ENCODE measurements at places on chromosomes 11 and 22. TPM values are rescaled to one million over a fixed set of nuclear protein-coding genes. Genes with fewer than 3 reads are reported as not detected.

GRCh38 chr11:73968356-73968966, 14.2 kb downstream of the UCP2 start:
- H3K36me3 ChIP-seq, result no peaks in the 10 kb centered on the region
- no peaks in the 10 kb centered on the region for H3K27me3 ChIP-seq
- peak overlapping the region; percentile 51 for H3K27ac ChIP-seq
- H3K4me3 ChIP-seq, result no peak overlapping the region

DNA sequence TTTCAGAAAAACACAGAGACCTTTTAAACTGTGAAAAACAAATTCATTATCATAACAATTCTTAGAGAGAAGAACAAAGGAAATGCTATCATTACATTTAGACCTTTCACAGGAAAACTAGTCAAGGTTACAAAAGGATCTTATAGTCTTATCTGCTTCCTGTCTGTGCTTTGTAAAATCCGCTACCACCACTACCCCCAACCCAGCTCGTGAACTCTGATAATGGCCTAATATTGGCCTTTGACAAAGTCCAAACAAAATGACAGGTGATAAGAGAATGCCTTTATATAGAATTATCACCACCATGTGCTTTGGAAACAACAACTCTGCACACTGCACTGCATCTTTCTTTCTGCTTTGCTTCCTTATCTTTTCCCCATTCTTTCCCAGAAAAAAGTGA, 272.5 kb downstream of the SBF2 start:
- H3K36me3 ChIP-seq, result no peaks in the 10 kb centered on the region
- H3K27ac ChIP-seq, result no peak overlapping the region
- peaks cover 8% of the 10 kb centered on the region for H3K4me1 ChIP-seq
- no peaks in the 10 kb centered on the region for H3K27me3 ChIP-seq
- DNase-seq, result no peak

DNA sequence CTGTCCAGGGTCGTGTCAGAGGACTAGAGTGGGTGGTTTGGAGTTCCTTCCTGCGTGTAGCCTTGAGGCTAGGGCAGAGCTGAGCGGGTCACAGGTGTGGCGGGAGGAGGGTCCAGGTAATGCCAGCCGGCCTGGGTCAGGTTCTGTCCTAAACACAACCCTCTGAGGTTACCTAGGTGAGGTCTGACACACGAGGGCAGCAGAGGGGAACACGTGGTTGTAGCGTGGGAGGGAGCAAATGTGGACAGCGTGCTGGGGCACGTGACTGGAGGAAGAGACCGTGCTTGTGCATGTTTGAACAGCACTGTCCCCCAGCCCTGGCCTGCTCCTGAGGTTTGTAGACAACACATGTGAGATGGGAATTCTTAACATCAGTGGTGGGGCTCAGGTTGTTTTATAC, 13.1 kb downstream of the MOV10L1 start:
- no peaks in the 10 kb centered on the region for H3K4me1 ChIP-seq
- no peak for DNase-seq
- no peak overlapping the region for H3K27ac ChIP-seq

DNA sequence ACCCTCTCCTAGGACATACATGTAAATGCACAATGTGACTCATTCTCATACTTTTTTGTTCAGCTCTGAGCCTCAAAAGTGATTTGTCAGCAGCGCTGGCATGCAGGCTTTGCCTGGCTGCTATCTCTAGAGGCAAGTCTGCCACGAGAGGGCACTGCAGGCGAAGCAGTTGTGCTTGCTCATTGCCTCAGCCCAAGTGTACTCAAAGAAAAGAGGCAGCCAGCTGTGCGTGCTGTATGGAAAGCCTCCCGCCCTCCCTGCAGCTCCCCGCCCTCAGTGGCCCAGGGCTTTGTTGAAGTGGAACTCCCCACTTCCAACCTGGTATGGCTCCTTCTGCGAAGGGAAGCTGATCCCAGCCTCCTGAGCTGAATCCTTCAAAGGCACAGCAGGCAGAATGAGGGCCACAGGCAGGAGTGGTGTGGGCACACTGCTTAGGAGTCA, 16.3 kb downstream of the SDHAF2 start:
- no peak overlapping the region for H3K27ac ChIP-seq
- no peaks in the 10 kb centered on the region for H3K4me1 ChIP-seq
- H3K36me3 ChIP-seq, result peaks cover 60% of the 10 kb centered on the region
- DNase-seq, result peak; percentile 50

DNA sequence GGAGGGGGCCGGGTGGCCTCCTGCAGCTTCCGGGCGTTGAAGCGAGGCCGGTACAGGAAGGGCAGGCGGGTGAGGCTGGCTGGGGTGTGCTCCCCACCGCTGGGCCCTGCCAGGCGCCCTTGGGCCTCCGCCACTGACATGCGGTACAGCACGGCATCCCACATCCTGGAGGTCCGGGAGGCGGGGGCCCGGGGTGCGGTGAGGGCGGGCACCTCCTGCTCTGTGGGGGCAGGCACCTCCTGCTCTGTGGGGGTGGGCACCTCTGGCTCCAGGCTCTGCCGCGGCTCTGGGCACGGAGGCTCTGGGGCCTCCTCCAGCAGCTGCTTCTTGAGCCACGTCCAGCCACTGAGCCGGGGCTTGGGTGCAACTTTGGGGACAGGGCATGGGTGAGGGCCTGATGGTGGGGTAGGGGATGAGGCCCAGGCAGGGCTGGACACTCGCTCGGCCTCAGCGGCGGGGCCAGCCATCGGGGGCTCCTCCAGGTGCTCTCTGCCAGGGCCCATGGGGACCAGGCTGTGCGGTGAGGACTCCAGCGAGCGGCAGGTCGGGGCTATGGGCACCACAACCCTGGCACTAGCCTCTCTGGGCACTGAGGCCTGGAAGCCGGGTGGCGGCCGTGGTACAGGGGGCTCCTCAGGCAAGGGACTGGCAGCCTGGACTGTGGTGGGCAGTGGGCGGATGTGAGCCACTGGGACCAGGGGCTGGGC, 2.3 kb downstream of the PRR33 start:
- H3K4me1 ChIP-seq, result peaks cover 47% of the 10 kb centered on the region
- peak; percentile 85 for DNase-seq
- no peaks in the 10 kb centered on the region for H3K27me3 ChIP-seq

DNA sequence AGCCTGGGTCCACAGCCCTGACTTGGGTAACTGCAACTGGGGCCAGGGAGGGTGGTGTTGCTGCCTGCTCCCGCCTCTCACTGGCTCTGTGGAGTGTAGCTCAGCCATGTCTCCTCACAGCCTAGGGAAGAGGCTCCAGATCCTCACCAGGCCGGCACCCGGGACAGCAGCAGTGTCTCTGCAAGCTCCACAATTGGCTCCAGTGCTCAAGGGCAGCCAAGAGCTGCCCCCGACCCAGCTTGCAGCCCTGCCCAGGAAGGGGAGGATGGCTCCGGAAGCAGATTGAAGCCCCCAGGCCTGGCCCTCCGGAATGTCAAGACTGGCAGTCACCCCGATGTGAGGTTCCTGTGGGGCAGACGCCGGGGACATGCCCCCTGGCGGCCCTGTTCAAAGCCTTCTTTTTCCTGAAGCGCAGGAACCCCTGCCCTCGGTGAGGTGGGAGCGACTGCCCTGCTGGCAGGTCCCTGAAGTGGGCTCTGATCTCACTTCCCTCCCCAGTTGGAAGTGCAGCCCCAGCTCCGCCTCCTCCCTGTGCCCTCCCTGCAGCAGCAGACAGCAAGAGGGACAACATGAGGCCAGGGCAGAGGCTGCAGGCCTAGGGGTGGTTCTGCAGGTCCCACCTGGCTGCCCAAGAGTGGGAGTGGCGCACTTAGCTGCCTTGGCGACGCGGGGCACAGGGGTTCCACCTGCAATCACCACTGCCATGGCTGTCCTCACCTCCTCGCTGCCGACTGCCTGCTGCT, 816.2 kb upstream of the LUZP2 start:
- no peak overlapping the region for H3K4me3 ChIP-seq
- H3K27ac ChIP-seq, result no peak overlapping the region
- H3K36me3 ChIP-seq, result no peaks in the 10 kb centered on the region
- no peak for DNase-seq
- H3K27me3 ChIP-seq, result no peaks in the 10 kb centered on the region
- no peaks in the 10 kb centered on the region for H3K4me1 ChIP-seq

DNA sequence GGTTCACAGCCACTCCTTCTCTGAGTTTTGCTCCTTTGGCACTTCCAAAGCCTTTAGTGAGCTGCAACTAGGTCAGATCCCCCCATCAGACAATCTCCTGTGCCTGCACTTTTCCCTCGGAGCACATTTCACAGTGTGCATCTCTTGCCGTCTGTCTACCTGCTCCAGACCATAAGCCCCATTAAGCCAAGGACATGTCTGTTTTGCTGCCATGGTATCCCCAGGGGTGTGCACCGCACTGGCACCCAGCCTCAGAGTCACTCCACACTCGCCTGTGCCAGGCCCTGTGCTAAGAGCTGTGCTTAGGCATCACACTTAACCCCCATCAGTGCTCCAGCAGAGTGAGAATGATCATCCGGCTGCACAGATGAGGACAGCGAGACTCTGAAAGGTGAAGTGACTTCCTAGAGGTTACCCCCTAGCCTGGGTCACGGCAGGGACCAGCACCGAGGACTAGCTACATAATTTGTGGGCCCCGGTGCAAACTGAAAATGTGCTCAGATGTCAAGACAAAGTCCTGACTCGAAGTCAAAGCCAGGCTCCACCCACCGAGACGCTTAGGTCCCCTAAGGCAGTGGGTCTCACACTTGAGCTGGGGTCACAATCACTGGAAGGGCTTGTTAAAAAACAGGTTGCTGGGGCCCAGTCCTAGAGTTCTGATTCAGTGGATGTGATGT, 33.9 kb downstream of the ARRB1 start:
- H3K36me3 ChIP-seq, result no peaks in the 10 kb centered on the region
- DNase-seq, result no peak
- H3K27me3 ChIP-seq, result no peaks in the 10 kb centered on the region
- H3K4me3 ChIP-seq, result no peak overlapping the region
- no peak overlapping the region for H3K27ac ChIP-seq
- peaks cover 13% of the 10 kb centered on the region for H3K4me1 ChIP-seq

GRCh38 chr22:29156507-29156906, 49.2 kb upstream of the EMID1 start:
- no peak for DNase-seq
- no peaks in the 10 kb centered on the region for H3K27me3 ChIP-seq
- H3K27ac ChIP-seq, result no peak overlapping the region

DNA sequence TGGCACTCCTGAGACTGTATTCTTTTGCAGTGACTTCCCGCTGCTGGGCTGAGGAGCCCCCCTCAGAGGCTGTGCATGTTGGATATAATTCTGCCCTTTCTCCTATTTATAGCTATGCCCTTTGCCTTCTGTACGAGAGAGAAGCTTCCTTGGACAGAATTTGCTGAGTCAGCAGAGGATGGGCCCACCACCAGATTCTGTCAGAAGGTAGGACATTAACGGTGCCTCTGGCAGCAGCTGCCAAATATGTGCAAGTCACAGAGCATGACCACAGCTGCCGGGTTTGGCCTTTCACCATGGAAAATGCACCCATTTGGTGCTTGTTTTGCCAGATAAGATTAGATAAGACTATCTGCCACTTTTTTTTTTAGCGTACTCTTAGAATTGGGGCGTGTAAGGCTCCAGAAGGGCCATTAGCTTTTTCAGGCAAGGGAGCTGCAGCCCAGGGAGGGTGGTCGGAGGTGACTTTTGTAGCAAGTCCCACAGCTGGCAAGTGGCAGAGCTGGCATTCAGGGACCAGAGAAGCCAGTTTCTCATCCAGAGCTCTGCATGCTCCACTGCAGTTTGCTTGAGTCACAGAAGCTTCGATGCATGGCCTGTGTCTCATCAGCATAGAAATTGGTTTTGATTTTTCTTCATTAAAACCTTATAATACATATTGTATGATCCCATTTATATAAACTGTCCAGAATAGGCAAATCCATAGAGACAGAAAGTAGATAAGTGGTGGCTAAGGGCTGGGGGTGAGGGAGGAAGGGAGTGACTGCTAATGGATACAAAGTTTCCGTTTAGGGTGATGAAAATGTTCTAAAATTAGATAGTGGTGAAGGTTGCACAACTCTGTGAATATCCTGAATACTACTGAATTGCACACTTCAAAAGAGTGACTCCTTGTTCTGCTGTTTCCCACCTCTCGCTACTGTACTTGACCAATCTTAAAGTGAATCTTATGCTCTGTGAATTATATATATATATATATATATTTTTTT, 15.8 kb downstream of the UPB1 start:
- no peak overlapping the region for H3K4me3 ChIP-seq
- H3K4me1 ChIP-seq, result no peaks in the 10 kb centered on the region
- no peaks in the 10 kb centered on the region for H3K36me3 ChIP-seq
- no peak overlapping the region for H3K27ac ChIP-seq

DNA sequence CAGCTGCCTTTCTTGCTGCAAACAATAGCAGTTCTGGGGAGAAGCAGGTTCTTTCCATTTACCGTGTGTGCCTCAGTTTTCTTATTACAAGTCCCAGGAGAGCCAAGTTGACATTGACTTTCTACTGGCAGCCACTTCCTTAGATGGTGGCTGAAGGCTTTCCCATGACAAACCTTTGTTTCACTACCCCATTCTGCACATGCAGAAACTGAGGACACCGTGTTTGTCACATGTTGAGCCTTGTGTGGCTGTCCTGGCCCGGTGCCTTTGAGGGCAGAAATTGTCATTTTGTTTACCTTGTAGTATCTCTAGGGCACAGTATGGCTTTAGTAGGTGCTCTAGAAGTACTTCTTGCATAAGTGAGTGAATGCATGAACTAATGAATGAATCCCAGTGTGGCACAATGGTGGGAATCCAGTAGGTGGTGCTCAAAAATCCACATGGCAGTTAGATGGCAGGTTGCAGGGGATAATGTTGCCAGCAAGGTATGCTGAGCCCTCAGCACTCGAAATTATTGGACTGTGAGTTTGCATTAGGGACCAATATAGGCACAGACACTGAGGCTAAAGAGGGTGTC, 101.6 kb downstream of the CSNK2A3 start:
- H3K36me3 ChIP-seq, result no peaks in the 10 kb centered on the region
- H3K27me3 ChIP-seq, result no peaks in the 10 kb centered on the region
- no peak overlapping the region for H3K27ac ChIP-seq
- H3K4me1 ChIP-seq, result no peaks in the 10 kb centered on the region
- no peak for DNase-seq

DNA sequence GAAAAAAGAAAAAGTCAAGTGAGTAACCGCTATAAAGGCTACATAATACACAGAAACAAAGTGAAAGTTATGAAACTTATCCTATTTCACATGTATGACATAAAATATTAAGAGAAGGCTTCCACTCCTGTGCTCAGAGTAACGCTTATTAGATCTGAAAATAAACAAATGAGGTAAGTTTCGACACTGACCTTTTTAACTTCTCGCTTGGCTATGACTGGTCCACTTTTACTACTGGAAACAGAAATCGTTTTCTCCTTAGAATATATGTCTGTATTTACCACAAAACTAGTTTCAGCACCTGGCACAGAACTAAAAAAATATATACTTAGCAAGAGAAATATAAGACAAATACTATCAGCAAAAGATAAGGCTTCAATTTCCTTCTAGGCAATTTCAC, 16.4 kb downstream of the FNBP4 start:
- no peak for DNase-seq
- H3K36me3 ChIP-seq, result peaks cover 65% of the 10 kb centered on the region
- H3K4me3 ChIP-seq, result no peak overlapping the region
- no peaks in the 10 kb centered on the region for H3K4me1 ChIP-seq

The RAB3IL1 gene
- total RNA-seq, result 0.53 TPM

The OR8A1 gene
- total RNA-seq, result not detected

The BAIAP2L2 gene
- total RNA-seq, result 3.6 TPM

All from CD4-positive, alpha-beta memory T cell (primary cell).